ENCODE measurements at places on chromosomes 13 and 19.

DNA sequence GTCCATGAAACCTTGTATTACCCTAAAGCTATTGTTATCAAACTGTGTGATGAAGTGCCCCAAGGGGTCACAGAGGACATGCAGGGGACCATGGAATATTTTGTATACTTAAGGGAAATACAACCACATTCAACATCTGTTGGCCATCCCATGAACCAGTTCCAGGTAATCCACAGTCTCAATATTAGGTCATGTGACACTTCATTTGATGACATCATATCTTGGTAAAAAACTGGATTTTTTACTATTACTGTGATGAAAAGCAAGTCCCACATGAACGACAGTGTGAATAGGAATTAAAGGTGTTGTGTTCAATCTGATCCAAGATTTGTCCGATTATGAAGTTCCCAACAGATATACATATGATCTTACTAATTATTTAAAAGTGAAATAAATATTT is 355.2 kb downstream of the IRS2 start:
- no peak for DNase-seq

DNA sequence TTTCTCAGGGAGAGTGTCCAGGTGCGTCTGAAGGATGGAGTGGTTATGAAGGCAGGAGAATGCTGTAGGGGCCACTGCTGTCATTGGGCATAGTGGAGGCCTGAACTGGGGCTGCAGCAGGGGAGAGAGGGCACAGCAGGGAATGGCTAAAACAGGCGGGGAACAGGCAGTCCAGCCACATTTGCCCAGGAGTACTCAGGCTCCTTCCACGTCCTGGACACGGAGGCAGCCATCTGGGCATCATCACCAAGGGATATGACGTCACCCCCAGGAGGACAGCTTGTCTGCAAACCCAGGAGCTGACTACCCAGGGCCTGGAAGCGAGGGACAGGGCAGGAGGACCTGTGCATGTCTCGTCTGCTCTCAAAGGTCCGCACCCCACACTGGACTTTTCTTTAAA is 22.2 kb downstream of the VSTM2B start:
- no peak for DNase-seq

- DNase-seq, result no peak
These were observed 777.9 kb downstream of the DACH1 start for GRCh38 chr13:71089056-71089455.

- peak; percentile 48 for DNase-seq
These were observed at the start of gene OXGR1 for GRCh38 chr13:96994017-96994857. Gene OXGR1 (minus strand): TSS chr13:96994476. CDS start chr13:96987759, 6,717 bp downstream.

GRCh38 chr19:12092065-12092867 is 27.7 kb downstream of the ZNF844 start:
- DNase-seq, result peak; percentile 75

GRCh38 chr13:83877651-83878355 is 4.5 kb downstream of the SLITRK1 start:
- DNase-seq, result no peak

DNA sequence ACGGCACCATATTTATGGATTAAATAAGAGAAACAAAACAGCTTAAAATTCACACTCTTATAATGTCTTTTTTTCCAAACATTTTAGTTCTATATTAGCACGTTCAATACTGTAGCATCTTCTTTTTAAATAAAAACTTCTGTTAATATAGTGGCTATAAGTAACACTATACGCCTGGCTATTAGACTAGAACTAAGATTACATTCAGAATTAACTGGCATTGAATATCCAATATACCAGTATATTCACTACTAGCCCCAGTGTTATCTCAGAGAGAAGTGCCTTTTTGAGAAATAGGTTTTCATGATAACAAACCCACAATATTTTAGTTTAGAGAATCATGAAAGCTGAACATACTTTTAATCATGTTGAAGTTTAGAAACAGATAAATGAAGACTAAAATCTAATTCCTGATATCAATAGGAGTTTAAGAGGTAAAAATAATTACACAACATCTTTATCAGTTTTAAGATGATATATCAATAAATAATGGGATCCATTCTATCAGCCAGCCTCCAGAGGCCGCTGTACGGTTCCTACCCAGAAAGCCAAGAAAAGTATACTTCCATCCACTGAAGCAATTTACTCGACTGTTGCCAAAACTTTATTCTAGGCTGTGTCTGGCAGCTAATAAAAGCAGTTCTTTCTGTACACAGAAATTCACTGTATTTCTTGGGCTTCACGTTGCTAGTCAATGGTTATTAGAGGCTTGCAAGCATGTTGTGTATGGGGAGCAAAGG is 1113.4 kb upstream of the MIR17HG start:
- DNase-seq, result no peak

DNA sequence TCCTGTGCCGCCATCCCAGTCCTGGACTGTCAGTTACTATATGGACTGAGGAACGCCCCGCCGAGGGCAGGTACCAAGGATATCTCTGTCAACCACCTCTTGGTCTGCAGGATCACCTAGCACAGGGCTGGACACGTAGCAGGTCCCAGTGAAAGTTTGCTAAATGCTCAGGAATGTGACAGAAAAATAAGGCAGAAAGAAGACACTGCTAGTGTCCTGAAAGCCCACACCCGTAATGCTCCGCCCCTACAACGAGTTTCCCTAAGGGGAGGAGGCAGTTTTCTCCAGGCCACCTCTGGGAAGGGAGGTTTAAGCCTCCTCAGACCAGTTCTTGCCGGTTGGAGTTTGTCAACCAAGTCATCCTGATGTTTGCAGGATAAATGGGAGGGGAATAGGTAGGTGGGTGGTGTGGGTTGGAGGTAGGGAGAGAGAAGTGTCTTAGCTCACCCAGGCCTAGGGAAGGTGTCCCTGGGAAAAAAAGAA is 1.7 kb upstream of the SERTAD3 start:
- DNase-seq, result peak; percentile 54

DNA sequence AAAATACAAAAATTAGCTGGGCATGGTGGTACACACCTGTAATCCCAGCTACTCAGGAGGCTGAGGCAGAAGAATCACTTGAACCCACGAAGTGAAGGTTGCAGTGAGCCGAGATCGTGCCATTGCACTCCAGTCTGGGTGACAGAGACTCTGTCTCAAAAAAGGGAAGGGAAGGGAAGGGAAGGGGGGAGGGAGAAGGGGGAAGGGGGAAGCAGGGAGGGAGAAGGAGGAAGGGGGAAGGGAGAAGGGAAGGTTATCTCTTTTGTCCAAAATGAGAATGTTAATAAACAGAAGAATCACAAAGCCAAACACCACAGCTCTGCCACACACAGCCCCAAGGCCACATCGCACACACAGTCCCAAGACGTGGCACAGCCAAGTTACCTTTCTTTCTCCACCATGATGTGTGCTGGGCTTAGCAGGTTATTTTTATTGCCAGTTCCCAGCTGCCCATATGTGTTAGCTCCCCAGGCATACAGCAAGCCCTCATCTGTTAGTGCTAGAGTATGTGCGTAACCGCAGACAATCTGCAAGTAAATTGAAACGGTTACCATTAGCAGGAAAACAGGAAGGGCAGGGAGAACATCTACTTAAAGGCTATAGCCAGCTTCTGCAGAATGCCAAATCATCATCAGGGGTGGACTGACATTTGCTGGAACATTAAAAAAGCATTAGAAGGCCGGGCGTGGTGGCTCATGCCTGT is 34.3 kb downstream of the RCBTB1 start:
- no peak for DNase-seq

GRCh38 chr19:9986787-9987281 is 23.5 kb downstream of the COL5A3 start:
- DNase-seq, result no peak

DNA sequence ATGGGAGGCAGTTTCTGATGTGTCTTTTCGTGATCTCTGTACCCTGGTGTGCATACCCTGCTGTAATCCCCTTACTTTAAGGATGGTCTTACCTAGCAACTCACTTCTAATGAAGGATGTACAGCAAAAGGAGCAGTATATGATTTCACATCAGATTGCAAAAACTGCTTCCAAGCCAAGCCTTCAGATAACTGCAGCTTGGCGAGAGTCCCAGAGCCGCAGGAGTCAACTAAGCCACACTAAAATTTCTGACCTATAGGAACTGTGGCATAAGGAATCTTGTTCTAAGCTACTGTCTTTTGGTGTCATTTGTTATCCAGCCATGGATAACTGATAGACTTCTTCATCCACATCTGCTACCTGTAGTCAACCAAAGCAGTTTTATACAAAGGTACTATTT is 496.7 kb downstream of the GPC6 start:
- no peak for DNase-seq

DNA sequence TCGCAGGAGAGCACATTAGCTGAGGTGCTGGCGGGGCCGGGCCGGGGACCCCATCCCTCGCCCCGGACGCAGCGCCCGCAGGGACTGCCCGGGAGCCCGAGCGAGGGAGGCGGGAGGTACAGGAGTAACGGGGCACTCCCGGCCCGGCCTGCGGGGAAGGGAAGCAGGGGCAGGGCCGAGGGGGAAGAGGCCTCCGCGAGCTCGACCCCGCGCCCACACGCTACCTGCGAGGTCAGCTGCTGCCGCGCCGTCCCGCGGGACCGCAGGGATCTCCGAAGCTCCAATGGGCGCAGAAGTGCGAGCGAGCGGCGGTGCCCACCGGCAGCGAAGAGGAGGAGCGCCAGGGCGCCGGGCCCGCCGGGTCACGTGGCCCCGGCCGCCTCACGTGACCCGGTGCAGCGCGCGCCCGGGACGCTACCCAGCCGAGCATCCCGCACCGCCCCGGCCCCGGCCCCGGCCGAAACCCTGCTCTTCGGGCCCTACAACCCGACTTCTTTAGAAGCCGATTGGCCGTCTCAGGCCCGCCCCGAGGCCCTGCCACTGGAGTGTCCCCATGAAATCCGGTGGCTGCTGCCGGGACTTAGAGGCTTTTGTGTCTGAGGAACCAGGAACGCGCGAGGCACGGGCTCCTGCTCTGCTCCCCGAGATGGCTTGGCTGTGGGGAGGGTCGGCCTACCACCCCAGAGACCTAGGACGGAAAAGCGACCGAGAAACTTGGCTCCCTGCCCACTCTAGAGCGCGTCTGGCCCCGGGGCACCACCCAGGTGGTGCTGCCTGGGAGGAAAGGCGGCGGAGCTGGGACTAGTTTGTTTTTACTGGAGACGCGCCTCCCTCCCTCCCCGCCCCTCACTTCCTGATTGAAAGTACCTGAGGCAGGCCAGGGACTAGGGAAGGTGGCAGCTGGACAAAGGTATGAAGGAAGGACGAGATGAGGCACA is at the start of gene RCBTB1:
RCBTB1 (minus strand) TSS at position 339 of the 938 bp plus-strand sequence. CDS start 18,279 bp downstream, outside the sequence.
- DNase-seq, result peak; percentile 78

DNA sequence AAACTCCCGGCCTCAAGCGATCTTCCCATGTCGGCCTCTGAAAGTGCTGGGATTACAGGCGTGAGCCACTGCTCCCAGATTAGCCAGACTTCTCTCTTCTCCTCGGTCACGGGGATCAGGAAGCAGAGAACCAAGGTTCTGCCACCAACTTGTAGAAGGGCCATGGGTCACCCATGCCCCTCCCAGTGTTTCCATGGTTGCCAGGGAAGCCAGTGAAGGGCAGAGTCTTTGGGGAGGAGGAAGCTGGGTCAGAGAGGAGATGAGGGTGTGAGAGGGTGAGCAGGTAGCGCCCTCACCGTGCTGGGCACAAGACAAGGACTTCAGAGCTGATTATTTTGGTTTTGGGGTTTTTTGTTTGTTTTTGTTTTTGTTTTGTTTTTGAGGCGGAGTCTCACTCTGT is 77.1 kb downstream of the GNG7 start:
- no peak for DNase-seq

GRCh38 chr19:55273978-55274707 is 5.8 kb downstream of the HSPBP1 start:
- DNase-seq, result no peak

- DNase-seq, result no peak
These were observed 36.7 kb upstream of the DOCK9 start for GRCh38 chr13:99014522-99014921.

DNA sequence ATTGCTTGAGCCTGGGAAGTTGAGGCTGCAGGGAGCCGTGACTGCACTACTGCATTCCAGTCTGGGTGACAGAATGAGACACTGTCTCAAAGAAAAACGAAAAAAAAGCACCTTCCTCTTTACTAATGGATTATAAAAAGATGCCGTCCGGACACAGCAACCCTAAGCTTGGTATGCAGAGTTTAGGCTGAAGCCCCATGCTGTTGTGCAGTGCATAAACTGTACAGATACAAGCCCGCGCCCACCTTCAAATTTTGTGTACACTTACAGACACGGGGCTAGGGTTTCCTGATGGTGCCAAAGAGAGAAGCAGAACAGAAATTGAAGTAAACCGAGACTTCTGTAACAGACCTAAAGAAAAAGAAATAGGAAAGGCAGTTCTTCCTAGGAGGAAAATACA is 9.0 kb downstream of the LPAR6 start:
- DNase-seq, result no peak

GRCh38 chr13:27004326-27004725 is 167.3 kb downstream of the USP12 start:
- no peak for DNase-seq

GRCh38 chr19:46155237-46155636 is 7.2 kb downstream of the IGFL2 start:
- DNase-seq, result no peak

DNA sequence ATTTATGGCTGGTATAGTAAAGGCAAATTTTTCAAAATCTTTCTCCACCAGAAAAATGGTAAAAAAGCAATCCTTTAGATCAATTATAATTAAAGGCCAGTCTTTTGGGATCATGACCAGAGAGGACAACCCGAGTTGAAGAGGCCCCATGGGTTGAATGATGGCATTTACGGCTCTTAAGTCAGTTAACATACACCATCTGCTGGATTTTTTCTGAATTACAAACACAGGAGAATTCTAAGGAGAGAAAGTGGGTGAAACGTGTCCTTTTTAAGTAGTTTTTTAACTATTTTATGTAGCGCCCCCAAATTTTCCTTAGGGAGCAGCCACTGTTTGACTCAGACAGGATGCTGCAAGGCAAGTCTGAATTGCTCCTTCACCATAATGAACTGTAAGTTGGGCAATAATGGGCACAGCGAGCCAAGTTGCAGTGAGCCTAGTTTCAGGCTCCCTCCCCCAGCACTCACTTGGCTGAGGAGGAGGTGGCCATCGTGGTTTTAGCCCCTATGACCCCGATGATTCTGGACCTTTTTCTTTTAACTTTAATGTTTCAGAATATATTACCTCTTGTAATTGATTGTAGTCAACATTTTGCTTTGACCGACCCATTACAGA is 13.6 kb upstream of the ZNF611 start:
- DNase-seq, result no peak
